ENCODE measurements at places on chromosomes 7 and 10.

DNA sequence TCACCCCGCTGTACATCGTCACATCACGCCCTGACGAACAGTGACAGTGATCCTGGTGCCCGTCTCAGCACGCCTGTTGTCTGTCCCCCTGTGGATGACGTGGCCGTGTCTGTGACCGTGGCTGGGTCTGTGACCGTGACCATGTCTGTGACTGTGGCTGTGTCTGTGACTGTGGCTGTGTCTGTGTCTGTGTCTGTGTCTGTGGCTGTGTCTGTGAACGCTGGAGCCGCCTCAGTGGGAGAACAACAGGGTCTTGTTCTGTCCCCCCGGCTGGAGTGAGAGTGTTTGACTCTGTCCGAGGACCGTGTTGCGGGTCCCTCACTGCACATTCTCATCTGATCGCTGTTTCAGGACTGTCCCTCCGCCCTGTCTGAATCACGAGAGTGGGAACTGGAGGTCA lies 202.2 kb downstream of the TCERG1L start:
- DNase-seq: no peak

DNA sequence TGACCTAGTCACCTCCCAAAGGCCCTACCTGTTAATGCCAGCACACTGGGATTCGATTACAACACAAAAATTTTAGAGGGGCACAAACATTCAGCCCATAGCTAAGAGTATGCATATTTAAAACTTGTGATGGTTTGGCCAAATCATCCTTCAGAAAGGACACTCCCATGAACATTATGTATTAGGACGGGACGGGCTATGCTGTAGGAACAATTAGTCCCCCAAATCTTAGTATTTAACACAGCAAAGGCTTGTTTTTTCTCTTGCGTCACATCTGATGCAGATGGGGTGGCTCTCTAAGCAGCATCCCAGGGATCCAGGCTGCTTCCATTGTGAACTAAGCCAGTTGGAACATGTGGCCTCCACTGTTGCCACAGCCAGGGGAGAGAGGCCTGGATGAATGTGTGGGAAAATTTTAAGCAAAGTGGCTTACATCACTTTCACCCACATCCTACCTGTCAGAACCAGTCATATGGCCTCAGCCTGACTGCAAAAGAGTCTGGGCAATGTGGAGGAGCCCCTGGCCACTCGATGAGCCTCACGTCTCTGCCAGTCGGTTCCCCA lies 26.6 kb downstream of the CHST3 start:
- no peak for DNase-seq

GRCh38 chr10:127962205-127962604 lies 55.3 kb downstream of the PTPRE start:
- DNase-seq: no peak

DNA sequence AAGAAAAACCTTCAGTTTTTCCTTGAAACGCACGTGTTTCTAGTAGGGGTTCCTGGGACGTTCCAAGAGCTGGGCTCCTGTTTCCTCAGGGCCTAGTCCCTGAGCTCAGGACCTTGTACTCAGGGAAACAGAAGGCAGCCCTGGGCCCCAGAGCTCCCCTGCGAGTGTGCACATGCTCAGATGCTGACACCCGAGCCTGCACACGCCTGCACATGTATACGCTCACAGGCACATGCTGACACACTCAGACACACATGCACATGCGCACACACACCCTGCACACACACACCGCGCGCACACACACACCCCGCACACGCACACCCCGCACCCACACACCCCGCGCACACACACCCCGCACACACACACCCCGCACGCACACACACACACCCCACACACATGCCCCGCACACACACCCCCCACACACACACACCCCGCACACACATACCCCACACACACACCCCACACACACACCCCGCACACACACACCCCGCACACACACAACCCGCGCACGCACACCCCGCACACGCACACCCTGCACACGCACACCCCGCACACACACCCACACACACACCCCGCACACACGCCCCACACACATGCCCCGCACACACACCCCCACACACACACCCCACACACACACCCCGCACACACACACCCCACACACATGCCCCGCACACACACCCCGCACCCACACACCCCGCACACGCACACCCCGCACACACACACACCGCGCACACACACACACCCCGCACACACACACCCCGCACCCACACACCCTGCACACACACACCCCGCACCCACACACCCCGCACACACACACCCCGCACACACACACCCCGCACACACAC lies 52.2 kb downstream of the CALML3 start:
- no peak for DNase-seq

- DNase-seq: no peak
Measured at GRCh38 chr10:76138286-76138685, 706.9 kb downstream of the LRMDA start.

- no peak for DNase-seq
Measured at GRCh38 chr10:32600317-32600716, 154.4 kb downstream of the CCDC7 start.

DNA sequence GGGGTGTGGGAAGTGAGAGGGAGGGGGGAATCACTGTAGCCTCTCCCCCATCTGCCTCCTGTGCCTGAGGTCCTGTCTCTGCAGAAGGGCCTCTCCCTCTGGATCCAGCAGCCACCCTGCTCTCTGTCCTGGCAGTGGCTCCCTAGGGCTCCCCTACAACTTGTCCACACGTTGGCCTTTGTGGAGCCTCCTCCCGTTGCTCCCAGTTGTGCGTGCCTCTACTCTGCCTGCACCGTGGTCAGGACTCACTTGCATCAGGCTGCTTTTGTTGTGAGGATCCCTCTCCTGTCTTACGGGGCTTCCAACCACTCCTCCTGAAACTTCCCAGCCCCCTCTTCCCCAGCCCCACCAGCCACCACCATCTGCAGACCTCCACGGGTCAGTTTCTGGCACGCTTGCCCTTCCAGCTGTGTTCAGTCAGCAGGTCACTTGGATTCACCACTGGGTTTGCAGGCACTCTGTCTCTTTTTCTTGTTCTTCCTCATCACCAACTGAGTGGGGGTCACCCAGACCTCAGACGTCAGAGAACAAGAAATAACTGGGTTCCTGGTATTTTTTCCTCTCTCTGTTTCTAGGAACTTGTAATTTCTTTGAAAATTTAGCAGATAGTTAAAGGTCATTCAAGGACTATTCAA lies 62.3 kb downstream of the RAMP3 start:
- DNase-seq: no peak

DNA sequence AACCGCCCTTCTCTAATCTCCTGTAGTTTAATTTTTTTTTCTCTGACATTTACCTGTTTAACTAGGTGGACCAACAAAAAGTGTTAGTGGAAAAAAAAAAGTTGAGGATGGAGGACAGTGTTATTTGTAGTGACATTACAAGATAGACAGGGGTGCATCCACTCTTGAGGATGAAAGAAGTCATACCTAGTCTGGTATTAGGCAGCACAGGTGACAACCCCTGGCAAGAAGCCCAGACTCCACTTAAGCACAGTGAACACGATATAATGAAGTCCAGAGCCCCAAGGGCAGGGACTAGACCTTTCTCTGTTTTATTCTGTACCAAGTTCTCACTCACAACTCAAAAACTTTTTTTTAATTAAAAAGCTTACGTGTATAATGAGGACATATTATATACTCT lies 268.4 kb downstream of the GPR37 start:
- DNase-seq: no peak

DNA sequence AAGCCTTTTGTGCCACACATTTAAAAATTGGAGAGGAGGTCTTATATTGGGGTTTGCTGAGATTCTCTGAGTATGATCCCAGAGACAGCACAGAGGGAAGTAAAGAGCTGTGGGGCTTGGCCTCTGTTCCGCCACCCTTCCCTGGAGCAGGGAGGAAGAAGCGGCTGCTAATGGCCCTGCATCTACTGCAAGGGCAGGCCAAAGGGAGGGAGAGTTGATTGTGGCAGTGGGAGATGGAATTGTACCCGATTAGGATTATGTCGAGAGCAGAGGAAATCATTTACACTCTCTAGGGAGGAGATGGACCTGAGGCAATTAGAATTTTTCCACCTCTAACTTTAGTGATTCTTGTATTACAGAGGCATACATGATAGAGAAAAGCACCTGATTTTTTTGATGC lies 28.8 kb downstream of the CYP17A1 start:
- no peak for DNase-seq

DNA sequence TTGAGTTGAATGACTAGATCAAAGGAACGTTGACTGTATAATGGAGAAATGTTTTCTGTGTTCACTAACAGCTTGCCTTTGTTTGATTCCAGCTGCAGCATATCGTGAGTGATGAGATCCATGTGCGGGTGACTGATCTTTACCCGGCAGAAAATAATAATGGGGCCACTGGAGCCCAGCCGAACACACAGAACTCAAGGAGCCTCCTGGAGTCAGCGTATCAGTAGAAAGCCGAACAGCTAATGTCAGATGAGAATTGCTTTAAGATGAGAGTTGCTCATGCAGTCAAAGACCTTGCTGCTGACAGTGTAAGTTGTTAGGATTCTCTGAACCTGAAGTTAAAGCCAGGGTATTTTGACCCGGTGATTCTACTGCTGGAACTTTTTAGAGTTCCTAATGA lies 34.3 kb upstream of the MTPAP start:
- DNase-seq: no peak

DNA sequence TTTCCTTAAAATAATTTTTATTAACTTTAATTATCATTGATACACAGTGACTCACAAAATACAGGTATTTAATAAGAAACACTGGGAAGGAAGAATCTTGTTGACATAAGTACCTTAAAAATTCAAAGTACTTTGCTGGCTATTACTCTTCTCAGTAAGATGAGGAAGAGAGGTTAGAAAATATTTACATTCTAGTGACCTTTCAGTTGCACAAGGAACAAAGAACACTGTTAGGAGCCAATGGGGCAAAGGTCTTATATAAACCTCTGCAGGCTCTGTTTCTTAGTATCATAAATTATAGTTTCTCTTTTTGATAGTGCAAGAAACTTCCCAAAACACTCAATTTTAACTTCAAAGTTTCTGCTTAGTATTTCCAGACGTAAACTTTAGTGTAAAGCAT lies 4.8 kb upstream of the TAX1BP1 start:
- no peak for DNase-seq

DNA sequence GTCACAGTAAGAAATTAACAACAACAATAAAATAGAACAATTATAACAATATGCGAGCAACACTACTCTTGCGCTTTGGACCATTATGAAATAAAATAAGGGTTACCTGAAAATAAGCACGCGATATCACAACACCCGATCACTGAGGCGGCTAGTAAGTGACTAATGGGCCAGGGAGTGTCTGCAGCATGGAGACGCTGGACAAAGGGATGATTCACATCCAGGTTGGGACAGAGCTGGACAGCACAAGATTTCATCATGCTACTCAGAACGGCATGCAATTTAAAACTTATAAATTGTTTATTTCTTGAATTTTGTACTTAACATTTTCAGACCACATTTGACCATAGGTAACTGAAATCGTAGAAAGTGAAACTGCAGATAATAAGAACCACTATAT lies 15.6 kb downstream of the HIBADH start:
- DNase-seq: no peak

DNA sequence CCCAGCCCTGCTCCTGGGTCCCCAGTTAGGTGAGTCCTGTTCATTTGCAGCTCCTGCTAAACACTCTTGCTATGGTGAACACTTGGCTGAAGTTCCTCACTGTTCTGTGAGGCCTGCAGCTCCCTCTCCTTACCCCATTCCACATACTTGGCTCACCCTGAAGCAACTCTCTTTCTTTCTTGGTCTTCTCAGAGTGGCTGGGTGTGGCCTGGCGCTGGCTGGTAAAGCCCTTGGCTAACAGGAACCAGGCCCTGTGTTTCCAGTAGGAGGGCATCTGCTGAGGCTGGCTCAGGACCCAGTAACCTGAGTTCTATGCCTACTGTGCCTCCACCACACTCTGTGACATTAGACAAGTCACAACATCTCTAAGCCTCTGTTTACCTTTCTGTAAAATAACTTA lies 53.1 kb upstream of the COL13A1 start:
- no peak for DNase-seq

GRCh38 chr10:128466831-128467371 lies 340.7 kb upstream of the MKI67 start:
- DNase-seq: no peak

GRCh38 chr7:81280531-81280930 lies 361.7 kb upstream of the SEMA3C start:
- DNase-seq: no peak

DNA sequence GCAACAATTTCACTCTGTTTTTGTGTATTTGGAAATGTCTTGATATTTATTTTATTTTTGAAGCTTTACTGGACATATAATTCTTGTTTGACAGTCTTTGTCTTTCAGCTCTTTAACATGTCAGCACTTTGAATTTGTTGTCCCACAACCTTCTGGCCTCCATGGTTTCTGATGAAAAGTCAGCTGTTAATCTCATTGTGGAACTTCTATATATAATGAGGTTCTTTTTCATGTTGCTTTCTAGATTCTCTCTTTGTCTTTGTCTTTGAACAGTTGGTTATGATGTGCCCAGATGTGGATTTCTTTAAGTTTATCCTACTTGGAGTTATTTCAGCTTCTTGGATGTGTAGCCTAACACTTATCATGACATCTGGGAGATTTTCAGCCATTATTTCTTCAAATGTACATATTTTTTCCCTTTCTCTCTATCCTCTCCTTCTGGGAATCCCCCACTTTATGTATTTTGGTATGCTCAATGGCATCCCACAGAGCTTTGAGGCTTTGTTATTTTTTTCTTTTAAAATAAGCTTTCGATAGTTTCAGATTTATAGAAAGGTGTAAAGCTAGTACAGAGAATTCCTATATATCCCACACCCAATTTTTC lies 9.5 kb upstream of the LMTK2 start:
- DNase-seq: no peak

DNA sequence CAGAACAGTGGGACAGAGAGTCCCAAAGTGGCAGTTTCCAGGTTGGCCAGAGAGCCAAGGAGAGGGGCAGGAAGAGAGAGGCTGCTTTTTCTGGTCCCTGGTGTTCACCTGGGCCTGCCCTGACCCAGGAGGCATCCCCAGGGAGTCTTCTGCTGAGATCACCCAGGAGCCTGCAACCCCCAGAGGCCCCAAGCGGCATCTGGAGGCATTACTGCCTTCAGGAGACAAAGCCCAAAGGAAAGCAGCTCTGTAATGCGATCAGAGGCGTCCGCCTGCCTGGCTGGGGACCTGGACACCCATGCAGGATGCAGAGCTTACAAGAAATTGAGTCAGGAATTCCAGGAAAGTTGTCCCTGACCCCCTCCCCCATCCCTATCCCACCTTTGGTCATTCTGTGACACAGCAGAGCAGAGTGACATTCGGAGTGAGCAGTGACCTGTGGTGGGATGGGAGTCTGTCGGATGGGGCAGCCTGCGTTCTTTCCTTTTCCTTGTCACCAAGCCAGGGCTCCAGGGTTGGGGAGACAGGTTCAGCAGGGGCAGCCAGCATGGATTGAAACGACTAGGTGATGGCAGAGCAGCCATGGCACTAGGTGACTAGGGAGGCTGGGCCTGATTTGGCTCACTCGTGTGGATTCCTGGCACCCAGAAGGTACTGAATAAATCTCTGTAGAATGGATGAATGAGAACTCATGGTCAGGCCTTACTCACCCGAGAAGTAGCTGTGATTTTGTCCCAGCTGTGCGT lies 10.4 kb downstream of the UNC5B start:
- DNase-seq: no peak
